ENCODE measurements at places on chromosomes 13 and 19.

DNA sequence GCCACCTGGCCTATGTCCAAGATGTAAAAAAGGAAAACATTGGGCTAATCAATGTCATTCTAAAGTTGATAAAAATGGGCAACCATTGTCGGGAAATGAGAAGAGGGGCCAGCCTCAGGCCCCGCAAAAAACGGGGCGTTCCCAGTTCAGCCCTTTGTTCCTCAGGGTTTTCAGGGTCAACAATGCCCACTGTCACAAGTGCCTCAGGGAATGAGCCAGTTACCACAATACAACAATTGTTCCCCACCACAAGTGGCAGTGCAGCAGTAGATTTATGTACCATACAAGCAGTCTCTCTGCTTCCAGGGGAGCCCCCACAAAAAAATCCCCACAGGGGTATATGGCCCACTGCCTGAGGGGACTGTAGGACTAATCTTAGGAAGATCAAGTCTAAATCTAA lies 112.5 kb downstream of the ZNF486 start:
- no peak for DNase-seq

- DNase-seq: no peak
Observed at GRCh38 chr19:49436381-49437017, 4.8 kb downstream of the SLC17A7 start.

DNA sequence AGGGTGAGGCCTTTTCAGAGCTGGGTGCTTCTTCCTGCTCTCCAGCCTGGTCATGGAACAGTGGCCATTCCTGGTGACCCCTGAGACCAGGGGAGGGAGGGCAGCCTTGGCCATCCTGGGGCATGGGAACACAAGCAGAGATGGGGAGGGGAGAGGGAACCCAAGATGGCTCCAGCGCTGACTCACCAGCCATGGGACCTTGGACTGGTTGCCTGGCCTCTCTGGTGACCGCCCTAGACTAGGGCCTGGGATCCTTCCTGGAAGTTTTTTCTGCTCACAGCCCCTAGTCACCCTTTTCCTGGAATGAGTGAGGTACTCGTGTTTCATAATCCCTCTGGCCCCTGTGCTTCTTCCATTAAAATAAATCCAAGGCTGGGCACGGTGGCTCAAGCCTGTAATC lies 3.3 kb upstream of the OPA3 start:
- DNase-seq: no peak

GRCh38 chr13:97114651-97115050 lies 107.5 kb upstream of the MBNL2 start:
- DNase-seq: no peak

DNA sequence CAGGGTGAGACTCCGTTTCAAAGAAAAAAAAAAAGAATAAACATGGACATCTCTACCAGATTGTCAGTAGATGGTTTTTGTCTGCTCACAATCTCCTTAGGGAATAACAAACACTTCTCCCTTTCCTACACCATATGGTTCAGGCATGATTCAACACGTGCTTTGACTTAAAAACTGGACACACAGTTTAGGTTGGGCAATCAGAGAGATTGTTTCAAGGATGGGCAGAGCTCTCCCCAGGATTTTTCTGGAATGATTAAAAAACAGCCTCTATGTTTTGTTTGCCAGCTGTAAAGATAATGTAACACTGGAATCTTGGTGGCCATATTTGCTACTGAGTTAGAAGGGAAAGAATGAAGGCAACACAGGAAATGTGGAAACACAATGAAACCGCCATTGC lies 150.1 kb upstream of the TSC22D1 start:
- DNase-seq: no peak

GRCh38 chr19:55231391-55232285 lies 3.1 kb upstream of the TMEM86B start:
- no peak for DNase-seq

GRCh38 chr19:3234800-3235199 lies 10.3 kb downstream of the CELF5 start:
- no peak for DNase-seq
